Activated CD8-positive, alpha-beta T cell treated with anti-CD3 and anti-CD28 coated beads, Interleukin-2, amount 10 ng/mL, durations not matched to agents 7 days and 5 days (primary cell): ENCODE measurements at places on chromosomes 1 and 21. TPM values are rescaled to one million over a fixed set of nuclear protein-coding genes. Genes with fewer than 3 reads are reported as not detected.

GRCh38 chr1:52157582-52157981 lies 15.7 kb downstream of the ZFYVE9 start:
- no peaks in the 10 kb centered on the region for H3K27me3 ChIP-seq
- no peaks in the 10 kb centered on the region for H3K36me3 ChIP-seq
- no peak overlapping the region for H3K27ac ChIP-seq
- no peak overlapping the region for H3K4me3 ChIP-seq
- no peaks in the 10 kb centered on the region for H3K4me1 ChIP-seq

- DNase-seq, result no peak
- H3K4me3 ChIP-seq, result no peak overlapping the region
- H3K36me3 ChIP-seq, result peaks cover 32% of the 10 kb centered on the region
- H3K27me3 ChIP-seq, result no peaks in the 10 kb centered on the region
- peak overlapping the region; percentile 34 for H3K27ac ChIP-seq
Measured at GRCh38 chr1:21337928-21338572, 47.8 kb upstream of the ECE1 start.

Gene ERVH48-1
- total RNA-seq, result not detected

GRCh38 chr1:58626293-58626692 lies 49.2 kb upstream of the TACSTD2 start:
- H3K4me3 ChIP-seq, result no peak overlapping the region
- H3K36me3 ChIP-seq, result no peaks in the 10 kb centered on the region
- H3K27ac ChIP-seq, result no peak overlapping the region
- peaks cover 3% of the 10 kb centered on the region for H3K4me1 ChIP-seq
- peaks cover 8% of the 10 kb centered on the region for H3K27me3 ChIP-seq

Gene GADD45A
- total RNA-seq, result 17.9 TPM

Gene CLSTN1
- total RNA-seq, result 91.1 TPM

DNA sequence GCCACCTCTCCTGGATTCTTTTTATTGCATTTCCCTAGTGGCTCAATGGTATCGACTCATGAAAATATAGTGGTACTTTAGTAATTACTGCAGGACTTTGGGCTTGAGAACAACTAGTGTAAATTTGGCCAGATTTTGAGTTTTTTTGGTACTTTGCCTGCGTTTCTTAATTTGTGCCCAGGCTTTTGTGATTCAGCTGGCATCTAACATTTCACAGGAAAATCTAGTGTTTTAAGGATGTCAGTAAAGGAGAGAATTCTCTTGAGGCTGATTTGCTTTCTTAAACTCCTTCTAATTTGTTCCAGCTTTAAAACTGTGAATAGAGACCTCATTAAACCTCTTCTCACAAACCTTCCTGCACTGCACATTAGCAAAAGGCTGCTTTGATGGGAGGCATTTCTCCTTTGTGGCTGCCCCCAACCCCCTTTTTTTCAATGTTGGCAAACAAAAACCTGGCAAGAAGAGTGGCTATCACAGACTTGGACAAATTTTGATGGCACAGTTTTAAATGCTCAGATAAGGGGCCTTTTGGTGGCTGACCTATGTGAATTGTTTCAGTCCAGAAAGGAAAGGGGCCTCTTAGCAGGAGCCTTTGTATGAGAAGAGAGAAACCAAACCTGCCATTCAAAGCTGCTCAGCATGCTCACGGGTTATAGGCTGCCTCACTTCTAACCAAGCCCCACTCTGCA lies 113.4 kb upstream of the RAVER2 start:
- DNase-seq, result no peak
- H3K36me3 ChIP-seq, result no peaks in the 10 kb centered on the region
- H3K4me1 ChIP-seq, result peaks cover 14% of the 10 kb centered on the region
- H3K4me3 ChIP-seq, result no peak overlapping the region
- H3K27me3 ChIP-seq, result no peaks in the 10 kb centered on the region
- H3K27ac ChIP-seq, result no peak overlapping the region

DNA sequence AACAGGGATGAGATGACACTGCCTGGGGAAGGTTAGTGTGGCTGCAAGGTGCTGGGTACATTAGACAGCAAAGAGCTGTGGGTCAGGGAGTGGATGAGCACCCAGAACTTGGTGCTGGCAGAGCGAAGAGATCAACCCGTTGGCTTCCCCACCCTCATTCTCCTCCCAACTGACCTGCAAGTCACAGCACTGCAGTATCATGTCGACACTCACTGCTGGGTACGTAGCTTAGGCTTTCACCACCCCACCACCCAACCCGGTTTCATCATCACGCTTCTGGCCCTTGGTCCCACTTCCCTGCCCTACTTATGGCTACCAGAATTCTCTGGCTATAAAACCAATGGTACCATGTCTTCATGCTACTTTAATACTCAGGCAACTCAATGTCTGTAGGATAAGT lies 73.6 kb upstream of the LYST start:
- peaks cover 38% of the 10 kb centered on the region for H3K4me1 ChIP-seq
- no peak for DNase-seq
- no peak overlapping the region for H3K27ac ChIP-seq
- no peaks in the 10 kb centered on the region for H3K27me3 ChIP-seq
- H3K4me3 ChIP-seq, result no peak overlapping the region

GRCh38 chr21:33854604-33855003 lies 61.0 kb downstream of the ATP5PO start:
- no peak overlapping the region for H3K4me3 ChIP-seq
- H3K36me3 ChIP-seq, result no peaks in the 10 kb centered on the region
- no peak for DNase-seq
- no peak overlapping the region for H3K27ac ChIP-seq
- H3K27me3 ChIP-seq, result no peaks in the 10 kb centered on the region

Gene SLAMF6
- total RNA-seq, result 24.7 TPM

- H3K4me1 ChIP-seq, result no peaks in the 10 kb centered on the region
- no peak for DNase-seq
- no peak overlapping the region for H3K4me3 ChIP-seq
- H3K27me3 ChIP-seq, result no peaks in the 10 kb centered on the region
- no peaks in the 10 kb centered on the region for H3K36me3 ChIP-seq
Measured at GRCh38 chr1:227058321-227058751, 118.2 kb downstream of the COQ8A start.

GRCh38 chr1:195898373-195898772 lies 709.9 kb downstream of the KCNT2 start:
- H3K4me1 ChIP-seq, result no peaks in the 10 kb centered on the region
- no peak for DNase-seq
- no peak overlapping the region for H3K4me3 ChIP-seq
- no peaks in the 10 kb centered on the region for H3K36me3 ChIP-seq
- H3K27me3 ChIP-seq, result no peaks in the 10 kb centered on the region

DNA sequence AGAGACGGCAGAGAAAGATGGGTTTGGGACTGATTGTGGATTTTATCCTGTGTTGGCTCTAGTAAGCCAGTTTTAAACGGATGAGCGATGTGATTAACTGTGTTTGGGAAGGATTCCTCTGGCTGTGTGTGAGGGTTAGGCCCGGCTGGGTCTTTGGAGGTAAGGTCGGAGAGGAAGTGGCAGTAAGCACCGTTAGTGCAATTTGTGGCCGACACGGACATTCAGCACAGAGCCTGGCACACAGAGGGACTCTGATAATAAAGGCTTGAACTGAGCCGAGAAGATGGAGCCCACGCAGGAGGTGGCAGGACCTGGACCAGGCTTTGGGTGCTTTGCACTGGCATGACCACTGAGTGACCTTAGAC lies 1.3 kb downstream of the MTFR1L start:
- H3K4me1 ChIP-seq, result peaks cover 30% of the 10 kb centered on the region
- peak overlapping the region; percentile 89 for H3K4me3 ChIP-seq
- no peaks in the 10 kb centered on the region for H3K27me3 ChIP-seq
- H3K36me3 ChIP-seq, result peaks cover 7% of the 10 kb centered on the region

Gene LRRC7
- 0.08 TPM for total RNA-seq

Gene CAPN8
- not detected for total RNA-seq

DNA sequence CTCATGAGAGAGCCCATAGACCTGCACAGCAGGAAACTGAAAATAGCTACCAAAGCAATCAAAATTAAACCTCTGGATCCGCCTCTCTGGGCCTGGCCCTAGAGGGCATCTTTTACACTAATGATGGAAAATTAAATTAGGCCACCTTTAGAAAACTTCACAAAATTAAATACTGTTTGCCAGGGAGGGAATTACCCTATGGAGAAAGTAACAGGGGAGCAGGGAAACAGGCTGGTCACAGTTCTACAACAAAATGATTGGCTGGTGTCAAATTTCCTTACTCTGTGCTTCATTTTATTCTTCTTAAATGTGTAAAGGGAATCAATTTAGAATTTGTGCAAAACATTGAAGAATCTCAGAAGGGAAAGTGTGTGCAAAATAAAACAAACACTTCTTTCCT lies 62.4 kb downstream of the SPATA46 start:
- no peak overlapping the region for H3K4me3 ChIP-seq
- peaks cover 6% of the 10 kb centered on the region for H3K4me1 ChIP-seq
- H3K27ac ChIP-seq, result no peak overlapping the region
- H3K27me3 ChIP-seq, result peaks cover 16% of the 10 kb centered on the region
- no peaks in the 10 kb centered on the region for H3K36me3 ChIP-seq

GRCh38 chr1:240351690-240352089 lies 260.0 kb downstream of the FMN2 start:
- H3K27me3 ChIP-seq, result no peaks in the 10 kb centered on the region
- H3K27ac ChIP-seq, result no peak overlapping the region

- H3K27me3 ChIP-seq, result peaks cover 23% of the 10 kb centered on the region
- H3K4me3 ChIP-seq, result no peak overlapping the region
- DNase-seq, result no peak
- peaks cover 2% of the 10 kb centered on the region for H3K4me1 ChIP-seq
- H3K27ac ChIP-seq, result no peak overlapping the region
Measured at GRCh38 chr21:29943885-29944284, 4.1 kb upstream of the GRIK1 start.

DNA sequence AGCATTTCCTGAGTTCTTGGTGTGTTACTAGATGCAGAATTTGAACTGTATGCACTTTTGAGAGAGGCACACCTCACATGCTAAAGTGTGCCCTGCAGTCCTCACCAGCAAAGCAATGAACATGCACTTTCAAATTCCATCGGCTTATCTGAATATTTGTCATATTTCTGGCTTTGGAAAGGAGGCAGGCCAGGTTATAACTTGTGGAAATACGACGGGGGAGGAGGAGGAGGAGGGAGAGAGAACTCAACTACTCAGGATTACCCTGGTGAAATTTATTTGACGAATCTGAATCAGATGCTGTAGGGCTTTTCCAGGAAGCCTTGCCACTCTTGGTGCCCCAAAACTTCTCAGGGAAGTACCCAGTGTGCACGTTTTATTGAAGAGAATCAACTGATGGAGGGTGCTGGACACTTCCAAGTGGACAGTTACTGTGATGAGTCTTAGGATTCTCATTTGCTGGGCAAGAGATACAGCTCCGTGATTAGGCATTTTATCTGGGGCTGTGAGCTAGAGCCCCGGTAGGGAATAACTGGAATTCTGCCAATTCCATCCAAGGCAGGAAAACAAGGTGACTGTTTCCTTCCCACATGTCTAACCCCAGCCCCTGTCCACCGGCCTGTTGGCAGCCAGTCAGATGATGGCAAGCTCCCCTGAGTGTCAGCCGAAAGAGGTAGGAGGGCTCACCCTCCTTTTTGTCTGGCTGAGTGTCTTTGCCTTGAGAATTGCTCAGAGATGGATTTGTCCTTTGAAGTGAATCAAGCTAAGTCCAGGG lies 3.8 kb downstream of the PDPN start:
- no peak overlapping the region for H3K4me3 ChIP-seq
- H3K4me1 ChIP-seq, result no peaks in the 10 kb centered on the region

Gene ACTL8
- not detected for total RNA-seq

GRCh38 chr1:70977041-70977440 lies 70.6 kb downstream of the PTGER3 start:
- H3K36me3 ChIP-seq, result no peaks in the 10 kb centered on the region
- DNase-seq, result no peak
- H3K4me3 ChIP-seq, result no peak overlapping the region
- peaks cover 16% of the 10 kb centered on the region for H3K27me3 ChIP-seq

Gene MIGA1
- 10.7 TPM for total RNA-seq

GRCh38 chr1:31163866-31164265 lies 75.8 kb downstream of the NKAIN1 start:
- H3K27ac ChIP-seq, result no peak overlapping the region
- H3K4me3 ChIP-seq, result no peak overlapping the region
- H3K36me3 ChIP-seq, result no peaks in the 10 kb centered on the region
- peaks cover 2% of the 10 kb centered on the region for H3K27me3 ChIP-seq
- no peak for DNase-seq

DNA sequence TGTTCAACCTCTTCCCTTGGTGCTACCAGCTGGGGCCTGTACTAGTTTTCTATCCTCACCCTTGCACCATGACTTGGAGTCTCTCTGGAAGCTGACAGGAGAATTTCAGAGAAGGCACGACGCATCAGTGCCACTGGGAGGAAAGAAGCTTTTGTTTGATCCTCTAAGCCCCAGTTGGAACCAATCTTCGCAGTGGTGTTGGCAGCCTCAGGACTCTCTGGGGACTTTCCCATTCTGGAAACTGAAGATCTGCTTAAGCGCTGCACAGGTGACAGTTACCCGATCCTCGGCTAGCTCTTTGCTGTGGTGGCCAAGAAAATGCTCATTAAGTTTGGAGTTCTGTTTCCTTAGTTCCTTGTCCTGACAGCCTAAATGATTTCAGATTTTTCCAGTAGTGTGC lies 222.3 kb downstream of the RHOU start:
- H3K27ac ChIP-seq, result no peak overlapping the region
- no peaks in the 10 kb centered on the region for H3K27me3 ChIP-seq
- no peak overlapping the region for H3K4me3 ChIP-seq
- peaks cover 2% of the 10 kb centered on the region for H3K4me1 ChIP-seq

DNA sequence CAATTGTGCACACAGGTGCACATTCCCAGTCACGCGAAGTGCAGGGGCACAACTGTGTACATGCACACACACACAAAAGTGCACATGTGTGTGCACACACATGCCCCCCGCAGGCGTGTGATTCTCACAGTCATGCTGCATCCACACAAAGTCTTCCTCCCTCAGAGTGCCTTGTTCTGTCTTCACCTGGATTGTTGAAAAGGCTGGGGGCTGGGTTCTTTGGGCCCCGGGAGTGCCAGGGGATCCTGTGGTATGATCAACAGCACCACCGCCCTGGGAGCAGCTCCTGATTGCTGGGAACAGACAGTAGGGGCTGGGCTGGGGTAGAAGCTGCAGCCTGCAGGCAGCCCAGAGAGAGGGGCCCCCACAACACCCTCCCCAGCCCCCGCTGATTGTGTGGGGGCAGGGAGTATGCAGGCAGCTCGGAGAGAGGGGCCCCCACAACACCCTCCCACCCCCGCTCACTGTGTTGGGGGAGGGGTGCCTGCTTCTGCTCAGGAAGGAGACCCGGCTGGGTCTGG lies 3.4 kb downstream of the COL18A1 start:
- DNase-seq, result no peak
- no peak overlapping the region for H3K4me3 ChIP-seq
- H3K27me3 ChIP-seq, result peaks cover 32% of the 10 kb centered on the region
- peaks cover 6% of the 10 kb centered on the region for H3K4me1 ChIP-seq
- no peaks in the 10 kb centered on the region for H3K36me3 ChIP-seq

Gene KRTAP11-1
- total RNA-seq, result not detected
